A172 (cell line): ENCODE measurements at places on chromosomes 1 and 21. TPM values are rescaled to one million over a fixed set of nuclear protein-coding genes. Genes with fewer than 3 reads are reported as not detected.

- no peak for DNase-seq
Measured at GRCh38 chr1:245751726-245752470, 597.1 kb downstream of the KIF26B start.

- DNase-seq: no peak
Measured at GRCh38 chr1:61043010-61043820, 39.1 kb upstream of the NFIA start.

The NTMT2 gene
- total RNA-seq: not detected in 2 replicates

The DCST1 gene
- total RNA-seq: not detected in 2 replicates

DNA sequence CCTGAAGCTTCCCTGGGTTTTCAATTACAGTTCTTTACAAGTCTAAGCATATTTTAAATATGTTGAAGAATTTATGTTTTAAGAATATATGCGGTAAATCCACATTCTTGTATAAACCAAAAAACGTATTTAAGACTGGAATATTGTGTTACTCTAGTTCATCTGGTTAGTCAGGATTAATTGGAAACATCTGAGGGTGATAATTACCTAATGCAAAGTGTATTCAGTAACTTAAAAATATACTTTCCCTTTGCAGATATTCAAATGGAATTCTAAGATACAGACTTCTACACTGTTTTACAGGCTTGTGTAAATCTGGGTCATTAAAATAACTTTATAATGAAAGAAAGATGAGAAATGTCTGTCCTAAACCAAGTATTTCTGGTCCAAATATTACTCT is 302.0 kb downstream of the VAV3 start:
- no peak for DNase-seq

DNA sequence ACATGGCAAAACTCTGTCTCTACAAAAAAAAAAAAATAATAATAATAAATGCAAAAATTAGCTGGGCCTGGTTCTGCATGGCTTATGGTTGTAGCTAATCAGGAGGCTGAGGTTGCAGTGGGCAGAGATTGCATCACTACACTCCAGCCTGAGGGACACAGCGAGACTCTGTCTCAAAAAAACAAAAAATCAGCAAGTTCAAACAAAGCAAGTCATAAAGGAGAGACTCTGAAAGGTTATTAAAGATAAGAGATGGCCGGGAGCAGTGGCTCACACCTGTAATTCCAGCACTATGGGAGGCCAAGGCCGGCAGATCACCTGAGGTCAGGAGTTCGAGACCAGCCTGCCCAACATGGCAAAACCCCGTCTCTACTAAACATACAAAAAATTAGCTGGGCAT is 28.8 kb downstream of the COP1 start:
- no peak for DNase-seq

The CYYR1 gene
- not detected in 2 replicates for total RNA-seq

GRCh38 chr1:44114098-44114497 is 4.5 kb upstream of the KLF17 start:
- DNase-seq: no peak

DNA sequence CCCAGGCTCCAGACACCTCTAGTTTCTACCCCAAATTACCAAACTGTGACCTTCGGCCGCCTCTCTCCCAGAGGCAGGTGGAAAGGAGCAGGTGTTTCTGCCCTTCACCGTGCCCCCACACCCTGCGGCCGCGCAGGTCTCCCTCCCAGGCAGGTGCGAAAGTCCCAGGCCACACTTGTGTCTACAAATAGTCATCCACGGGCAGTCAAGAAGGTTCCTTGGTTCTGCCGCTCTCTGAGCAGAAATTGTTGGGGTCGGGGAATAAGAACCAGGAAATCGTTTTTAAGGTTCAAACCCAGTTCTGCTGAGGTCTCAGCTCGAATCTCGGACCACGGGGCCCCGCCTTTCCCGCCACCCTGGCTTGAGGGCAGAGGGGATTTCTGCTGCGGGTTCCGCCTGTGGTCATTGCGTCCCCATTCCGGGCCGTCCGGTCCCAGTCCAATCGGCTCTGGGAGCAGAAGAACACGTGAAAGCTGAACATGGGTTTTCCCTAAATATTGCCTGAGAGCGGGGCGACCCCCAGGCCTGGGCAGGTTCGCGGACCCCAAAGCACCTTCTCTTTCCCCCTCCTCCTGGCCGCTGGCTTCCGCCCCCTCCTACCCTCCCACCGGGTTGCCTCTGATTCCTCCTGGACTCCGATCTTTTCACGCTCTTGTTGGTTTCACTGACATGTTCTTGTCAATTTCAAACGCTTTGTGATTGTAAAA is 1.2 kb upstream of the ATF3 start:
- no peak for DNase-seq

The TMEM52 gene
- total RNA-seq: not detected in 2 replicates

DNA sequence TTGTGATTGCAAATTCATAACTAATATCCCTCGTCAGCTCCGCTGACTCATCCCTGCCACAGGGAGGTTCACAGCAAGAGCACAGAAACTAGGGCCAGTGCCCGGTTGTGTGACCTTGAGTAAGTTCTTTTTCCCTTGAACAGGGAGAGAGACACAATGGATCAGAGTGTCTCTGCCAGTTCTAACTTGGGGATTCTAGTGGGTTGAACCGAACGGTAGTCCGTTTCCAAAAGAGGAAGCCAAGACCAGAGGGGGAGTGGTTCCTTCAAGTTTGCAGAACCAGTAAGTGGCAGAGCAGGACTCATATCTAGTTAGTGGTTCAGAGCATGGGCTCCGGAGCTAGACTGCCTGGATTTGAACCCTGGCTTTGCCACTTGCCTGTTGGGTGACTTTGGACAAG is 4.9 kb upstream of the SHISA4 start:
- peak; percentile 66 for DNase-seq

DNA sequence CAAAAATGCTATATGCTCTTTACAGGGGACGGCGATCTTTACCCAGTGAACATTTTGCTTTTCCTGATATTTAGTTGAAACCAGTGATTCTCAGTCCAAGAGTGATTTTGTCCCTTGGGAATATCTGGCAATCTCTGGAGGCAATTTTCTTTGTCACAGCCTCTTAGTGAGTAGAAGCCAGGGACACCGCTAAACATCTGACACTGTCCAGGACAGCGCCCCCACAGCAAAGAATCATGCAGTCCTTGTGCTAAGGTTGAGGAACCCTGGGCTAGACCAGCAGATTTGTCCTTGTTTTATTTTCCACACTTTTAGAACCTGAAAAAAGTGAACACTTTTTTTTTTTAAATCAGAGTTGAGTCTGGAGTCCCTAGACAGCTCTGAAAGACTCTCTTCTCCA is 13.1 kb downstream of the EVA1C start:
- DNase-seq: no peak

- DNase-seq: no peak
Measured at GRCh38 chr1:5685446-5686040, 306.7 kb downstream of the NPHP4 start.

The AADACL4 gene
- total RNA-seq: not detected in 2 replicates

DNA sequence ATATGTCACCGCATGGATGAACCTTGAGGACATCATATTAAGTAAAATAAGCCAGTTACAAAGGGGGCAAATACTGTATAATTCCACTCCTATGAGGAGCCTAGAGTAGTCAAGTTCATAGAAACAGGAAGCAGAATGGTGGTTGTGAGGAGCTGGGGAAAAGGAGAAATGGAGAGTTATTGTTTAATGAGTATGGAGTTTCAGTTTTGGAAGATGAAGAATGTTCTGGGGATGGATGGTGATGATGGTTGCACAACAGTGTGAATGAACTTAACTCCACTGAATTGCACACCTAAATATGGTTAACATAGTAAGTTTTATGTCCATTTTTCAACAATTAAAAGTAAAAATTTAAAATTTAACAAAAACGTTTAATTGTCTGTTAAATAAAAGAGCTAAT is 220.9 kb upstream of the JUN start:
- no peak for DNase-seq

The RAB7B gene
- 0.29 TPM in 2 replicates for total RNA-seq

GRCh38 chr21:35581640-35582039 is 478.7 kb downstream of the SETD4 start:
- DNase-seq: no peak

DNA sequence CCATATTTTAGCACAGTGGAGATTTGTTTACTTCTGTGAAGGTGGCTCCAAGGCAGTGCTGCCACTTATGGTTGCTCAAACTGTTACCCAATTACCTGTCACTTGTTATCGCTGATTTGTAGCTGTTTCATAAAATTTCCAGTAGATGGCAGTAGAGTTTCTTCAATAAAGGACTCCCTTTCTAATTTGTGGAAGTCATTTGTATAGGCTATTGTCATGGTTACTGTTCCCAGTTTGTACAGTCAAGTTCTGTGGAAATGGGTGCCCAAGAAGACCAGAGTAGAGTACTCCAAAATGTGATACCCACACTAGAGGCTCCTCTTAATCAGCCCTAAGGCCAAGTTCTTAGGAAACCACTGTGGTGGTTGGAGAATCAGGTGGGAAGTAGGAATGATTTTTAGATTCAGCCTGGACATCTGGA is 186.1 kb downstream of the CLEC20A start:
- DNase-seq: peak; percentile 72

The CDCA8 gene
- 16.0 and 22.5 TPM in 2 replicates for total RNA-seq

The TSPAN1 gene
- 1.6 and 2.3 TPM in 2 replicates for total RNA-seq

DNA sequence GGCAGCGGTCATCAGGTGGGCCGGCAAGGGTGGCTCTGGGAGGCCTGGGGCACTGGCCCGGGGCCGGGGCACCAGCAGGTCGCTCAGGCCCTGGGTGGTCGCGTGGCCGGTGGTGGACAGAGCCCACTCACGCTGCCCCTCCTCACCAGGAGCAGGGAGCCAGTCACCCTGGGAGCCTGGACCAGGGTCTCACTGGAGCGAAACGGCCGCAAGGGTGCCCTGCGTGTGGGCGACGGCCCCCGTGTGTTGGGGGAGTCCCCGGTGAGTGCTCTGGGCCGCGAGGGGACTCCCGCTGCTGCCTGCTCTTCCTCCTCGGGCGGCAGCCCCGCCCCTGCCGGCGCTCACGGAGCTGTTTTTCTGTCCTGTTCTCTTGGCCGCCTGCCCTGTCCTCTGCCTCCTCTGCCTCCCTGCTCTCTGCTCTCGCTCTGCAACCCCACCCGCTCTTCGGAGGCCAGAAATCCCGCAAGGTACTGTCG is 23.5 kb downstream of the RNF223 start:
- DNase-seq: no peak

DNA sequence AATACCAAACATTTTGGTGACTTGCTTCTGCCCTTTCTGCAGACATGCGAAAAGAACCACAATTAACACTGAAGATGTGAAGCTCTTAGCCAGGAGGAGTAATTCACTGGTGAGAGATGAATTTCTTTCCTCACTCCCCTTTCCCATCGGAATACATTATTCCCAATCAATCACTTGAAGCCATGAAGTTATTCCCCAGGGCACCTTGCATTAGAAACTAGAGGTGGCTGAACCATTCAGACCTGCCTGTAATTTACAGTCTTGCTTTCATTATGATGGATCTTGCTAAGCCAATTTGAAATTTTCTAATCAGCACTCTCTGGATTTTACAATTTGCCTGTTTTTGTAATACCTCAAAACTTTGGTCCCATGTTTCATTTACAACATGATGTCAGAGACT is 9.5 kb upstream of the CORT start:
- DNase-seq: no peak

DNA sequence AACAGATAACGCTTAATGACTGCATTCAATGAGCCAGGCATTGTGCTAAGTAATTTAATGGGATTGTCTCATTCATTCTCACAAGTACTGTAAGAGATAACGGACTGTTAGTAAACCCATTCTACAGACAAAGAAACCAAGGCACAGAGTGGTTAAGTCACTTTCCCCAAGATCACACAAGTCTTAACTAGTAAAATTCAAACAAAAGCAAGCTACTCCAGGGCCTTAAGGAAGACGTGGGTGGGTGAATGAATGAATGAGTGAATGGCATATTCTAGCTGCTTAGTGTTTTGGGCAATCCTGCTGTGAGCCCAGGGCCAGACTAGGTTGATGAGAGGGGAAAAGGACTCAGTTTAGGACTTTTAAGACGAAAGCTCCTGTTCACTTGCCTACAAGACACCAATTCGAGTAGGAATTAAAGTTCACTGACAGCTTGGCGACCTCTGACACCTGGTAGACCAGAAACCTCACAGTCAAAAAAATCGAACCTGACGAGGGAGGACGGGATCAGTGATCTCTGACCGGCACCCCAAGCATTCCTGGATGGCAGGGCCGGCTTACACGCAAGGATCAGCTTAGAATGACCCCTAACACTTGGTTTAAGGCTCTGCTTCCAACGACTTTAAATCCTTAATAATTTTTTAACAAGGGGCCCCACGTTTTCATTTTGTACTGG is 557 bp downstream of the EMC1 start:
- DNase-seq: no peak

The KRTAP20-2 gene
- not detected in 2 replicates for total RNA-seq

The RPTN gene
- not detected in 2 replicates for total RNA-seq

DNA sequence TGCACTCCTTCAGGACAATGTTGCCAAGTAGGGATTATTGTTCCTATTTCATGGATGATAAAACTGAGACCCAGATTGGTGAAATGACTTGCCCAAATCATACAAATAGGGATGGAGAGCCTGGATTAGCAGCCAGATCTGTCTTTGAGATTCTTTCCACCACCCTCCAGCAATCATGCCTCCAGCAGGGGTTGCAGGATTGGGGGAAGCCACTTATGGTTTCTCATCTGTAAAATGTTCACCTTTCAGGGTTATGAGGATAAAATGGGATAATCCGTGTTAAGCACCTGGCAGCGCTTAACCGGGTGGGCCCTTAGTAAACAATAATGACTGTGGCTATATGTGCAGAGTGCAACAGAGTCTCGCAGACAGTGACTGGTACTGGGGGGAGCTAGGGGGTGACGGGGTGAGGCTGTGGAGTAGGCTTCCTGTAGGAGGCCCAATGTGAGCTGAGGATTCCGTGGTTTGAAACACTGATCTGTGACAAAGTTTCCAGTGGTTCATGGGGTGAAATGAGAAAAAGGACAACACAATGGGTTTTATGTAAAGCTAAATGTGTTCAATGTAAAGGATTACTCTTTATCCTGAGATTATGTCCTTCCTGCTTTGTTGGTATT is 33.7 kb upstream of the FOXO6 start:
- no peak for DNase-seq

DNA sequence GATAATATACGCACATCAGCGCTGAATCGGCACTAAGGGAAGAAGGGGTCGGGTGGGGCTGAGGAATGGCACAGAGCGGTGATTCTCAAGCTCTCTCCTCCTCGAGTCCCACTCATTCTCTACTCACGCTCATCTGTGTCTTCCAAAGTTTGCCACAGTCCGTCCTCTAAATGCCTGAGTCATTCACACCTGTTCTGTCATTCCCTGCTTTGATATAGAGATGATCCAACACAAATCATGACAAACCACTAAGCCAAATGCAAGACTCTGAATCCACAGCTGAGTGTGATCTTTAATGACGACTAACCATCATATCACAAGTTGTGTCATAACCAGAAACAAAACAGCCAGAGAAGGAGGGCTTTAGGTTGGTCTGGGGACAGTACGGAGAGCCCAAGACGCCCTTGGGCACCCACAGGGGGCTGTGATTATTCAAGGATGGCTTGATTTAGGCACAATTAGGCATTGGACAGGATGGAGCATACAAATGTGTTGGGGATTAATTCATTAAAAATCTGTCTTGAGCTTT is 501.5 kb downstream of the KIF26B start:
- DNase-seq: no peak

- DNase-seq: peak; percentile 88
Measured at GRCh38 chr21:43733529-43734071, 14.7 kb downstream of the PDXK start.

- no peak for DNase-seq
Measured at GRCh38 chr1:160097151-160097910, 1.1 kb downstream of the IGSF8 start.

GRCh38 chr1:91883470-91883869 is 2.5 kb downstream of the TGFBR3 start:
- no peak for DNase-seq

- no peak for DNase-seq
Measured at GRCh38 chr1:14138687-14139086, 438.7 kb downstream of the PRDM2 start.

- no peak for DNase-seq
Measured at GRCh38 chr1:226176870-226177269, 9.7 kb downstream of the ACBD3 start.
